ENCODE measurements at places on chromosomes 11 and 22.

- DNase-seq, result no peak
Observed at GRCh38 chr11:3631331-3631730, 10.5 kb downstream of the ART5 start.

GRCh38 chr11:79541466-79541865 lies 100.6 kb upstream of the TENM4 start:
- no peak for DNase-seq

DNA sequence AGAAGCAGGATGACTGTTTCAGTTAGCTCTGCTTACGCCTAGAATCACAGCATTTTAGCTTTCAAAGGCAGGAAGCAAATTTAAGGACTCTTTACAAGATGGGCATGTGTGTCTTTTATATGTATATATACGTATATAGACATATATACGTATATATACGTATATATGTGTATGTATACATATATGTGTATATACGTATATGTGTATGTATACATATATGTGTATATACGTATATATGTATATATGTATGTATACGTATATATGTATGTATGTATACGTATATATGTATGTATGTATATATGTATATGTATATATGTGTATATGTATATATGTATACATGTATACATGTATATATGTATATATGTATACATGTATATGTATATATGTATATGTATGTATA lies 111.1 kb downstream of the FBXO7 start:
- DNase-seq, result no peak

DNA sequence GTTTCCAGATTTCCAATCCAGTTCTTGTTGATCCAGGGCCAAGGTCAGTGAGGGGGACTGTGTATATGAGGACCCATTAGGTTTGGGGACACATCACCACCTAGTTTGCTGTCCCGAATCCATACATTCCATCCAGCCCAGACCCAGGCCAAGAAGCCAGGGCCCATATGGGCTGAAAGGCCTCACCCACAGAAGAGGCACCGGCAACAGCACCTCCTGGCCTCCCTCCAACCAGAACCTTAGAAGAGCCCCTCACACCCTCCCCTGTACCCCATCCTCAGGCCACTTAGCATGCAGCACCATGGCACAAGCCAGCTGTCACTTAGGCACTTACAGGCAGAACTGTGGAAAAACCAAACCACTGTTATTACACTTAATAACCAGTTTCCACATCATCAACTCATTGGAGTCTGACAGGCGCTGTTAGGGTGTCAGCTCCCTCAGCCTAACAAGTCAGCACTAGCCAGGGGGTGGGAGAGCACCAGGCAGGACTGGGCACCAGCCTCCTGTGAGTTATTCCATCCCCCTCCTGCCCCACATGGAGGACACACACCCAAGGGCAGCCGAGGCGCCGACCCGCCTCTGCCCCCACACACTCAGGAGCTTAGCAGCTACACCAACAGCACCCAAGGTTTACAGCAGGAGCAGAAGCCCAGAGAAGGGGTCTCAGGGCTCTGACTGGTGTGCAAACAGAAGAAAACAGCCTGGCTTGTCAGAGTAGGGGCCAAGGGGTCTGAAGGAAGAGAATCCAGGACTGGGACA lies 132.0 kb downstream of the BUD13 start:
- DNase-seq, result no peak

- DNase-seq, result no peak
Observed at GRCh38 chr22:17964643-17965042, 59.7 kb downstream of the MICAL3 start.

DNA sequence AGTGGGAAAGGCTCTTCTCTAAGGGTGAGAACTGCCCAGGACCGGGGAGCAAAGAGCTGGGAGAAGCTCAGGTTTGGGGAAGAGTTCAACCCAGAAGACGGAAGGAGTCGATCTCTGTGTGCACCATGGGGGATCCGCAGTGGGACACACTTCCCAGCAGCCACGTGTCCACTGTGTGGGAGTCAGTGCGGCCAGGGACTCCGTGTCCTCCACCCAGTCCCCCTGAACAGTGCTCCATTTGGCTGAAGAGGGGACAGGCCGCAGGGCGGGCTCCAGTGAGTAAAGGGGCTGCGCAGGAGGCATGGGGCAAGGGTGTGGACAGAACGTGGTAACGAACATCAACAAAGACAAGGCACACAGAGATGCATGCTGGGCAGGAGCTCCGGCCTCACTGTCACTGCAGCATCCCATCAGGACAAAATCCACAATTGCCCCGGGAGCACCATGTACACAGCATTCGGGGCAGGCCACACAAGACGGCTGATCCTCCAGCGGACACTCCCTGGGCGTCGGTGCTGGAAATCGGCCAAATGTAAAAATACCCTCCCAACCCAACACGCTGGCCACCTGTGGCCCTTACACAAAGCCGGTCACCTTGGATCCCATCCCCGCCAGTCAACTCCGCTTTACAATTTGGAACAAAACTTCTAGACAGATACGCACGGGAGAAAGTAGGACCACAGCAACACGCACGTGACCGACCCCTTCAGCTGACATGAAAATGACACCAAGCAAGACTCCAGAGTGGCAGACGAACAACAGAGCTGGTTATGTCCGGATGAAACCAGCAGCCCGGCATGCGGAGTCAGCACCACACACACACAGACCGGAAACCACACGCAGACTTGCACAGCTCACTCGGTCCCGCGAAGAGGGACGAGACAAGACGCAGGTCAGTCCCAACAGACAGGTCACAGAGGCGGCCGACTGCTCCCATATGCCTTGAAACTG lies 366.8 kb downstream of the SHANK2 start:
- no peak for DNase-seq

- DNase-seq, result no peak
Observed at GRCh38 chr11:111947143-111947542, 10.0 kb downstream of the DIXDC1 start.

Measured in stimulated activated CD4-positive, alpha-beta T cell treated with anti-CD3 and anti-CD28 coated beads, Interleukin-1b, Interleukin-23, amount 100 ng/mL, for 48 hours (primary cell).